ENCODE measurements at places on chromosomes 7 and 10.

- no peak for DNase-seq
Measured at GRCh38 chr7:129118182-129118581, 26.3 kb upstream of the TSPAN33 start.

DNA sequence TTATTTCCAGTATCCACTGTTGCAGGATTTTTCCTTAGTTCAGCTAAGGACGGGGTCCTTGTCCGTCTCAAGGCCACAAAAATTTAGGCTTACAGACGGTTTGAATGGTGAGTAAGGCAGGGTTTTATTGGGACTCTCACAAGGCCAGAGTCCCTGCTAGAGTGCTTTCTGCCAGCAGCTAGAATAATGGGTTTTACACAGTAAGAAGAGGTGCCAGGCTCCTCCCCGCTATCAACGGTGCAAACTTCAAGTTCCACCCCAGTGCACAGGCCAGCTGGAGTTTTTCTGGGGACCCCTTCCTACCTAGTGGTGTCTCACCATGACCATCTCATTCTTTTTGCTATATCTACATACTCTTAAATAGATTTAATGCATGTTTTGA is 198.5 kb upstream of the KCTD7 start:
- no peak for DNase-seq

DNA sequence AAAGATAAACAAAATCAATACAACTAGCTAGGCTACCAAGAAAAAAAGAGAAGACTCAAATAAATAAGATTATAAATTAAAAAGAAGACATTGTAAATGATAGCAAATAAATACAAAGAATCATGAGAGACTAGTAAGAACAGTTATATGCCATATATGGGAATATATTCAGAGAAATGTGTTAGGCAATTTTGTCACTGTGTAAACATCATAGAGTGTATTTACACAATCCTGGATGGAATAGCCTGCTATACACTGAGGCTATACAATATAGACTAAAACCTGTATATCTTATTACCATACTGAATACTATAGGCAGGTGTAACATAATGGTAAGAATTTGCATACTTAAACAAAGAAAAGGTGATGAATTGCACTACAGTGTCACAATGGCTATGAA is 717.4 kb downstream of the PARD3 start:
- no peak for DNase-seq

DNA sequence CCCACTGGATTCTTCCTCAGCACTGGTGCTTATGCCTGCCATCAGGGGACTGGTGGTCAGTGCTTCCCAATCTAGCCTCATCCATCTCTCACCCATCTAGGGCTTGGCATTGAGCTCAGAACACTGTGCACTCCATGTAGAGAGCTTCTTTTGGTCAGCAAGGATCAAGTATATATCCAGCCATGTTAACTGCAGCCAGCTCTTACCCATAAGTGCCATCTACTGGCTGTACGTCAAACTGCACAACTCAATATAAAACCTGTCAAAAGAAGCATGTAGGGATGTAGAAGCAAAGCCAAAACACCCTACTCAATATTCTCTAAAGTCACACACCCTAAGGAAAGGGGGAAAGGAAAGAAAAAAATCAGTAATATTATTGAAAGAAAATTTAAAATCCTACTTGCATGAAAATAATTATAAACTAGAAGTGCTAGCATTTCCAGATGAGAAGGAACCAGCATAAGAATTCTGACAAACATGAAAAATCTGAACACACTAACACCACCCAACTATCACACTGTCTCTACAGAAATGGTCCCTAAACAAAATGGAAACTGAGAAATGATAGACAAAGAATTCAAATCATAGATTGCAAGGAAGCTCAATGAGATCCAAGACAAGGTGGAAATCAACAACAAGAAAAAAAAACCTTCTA is 531.1 kb upstream of the STEAP1 start:
- DNase-seq: no peak

GRCh38 chr10:115801457-115801856 is 471.5 kb downstream of the GFRA1 start:
- no peak for DNase-seq

- no peak for DNase-seq
Measured at GRCh38 chr7:100532165-100533022, 6.6 kb upstream of the AGFG2 start.

DNA sequence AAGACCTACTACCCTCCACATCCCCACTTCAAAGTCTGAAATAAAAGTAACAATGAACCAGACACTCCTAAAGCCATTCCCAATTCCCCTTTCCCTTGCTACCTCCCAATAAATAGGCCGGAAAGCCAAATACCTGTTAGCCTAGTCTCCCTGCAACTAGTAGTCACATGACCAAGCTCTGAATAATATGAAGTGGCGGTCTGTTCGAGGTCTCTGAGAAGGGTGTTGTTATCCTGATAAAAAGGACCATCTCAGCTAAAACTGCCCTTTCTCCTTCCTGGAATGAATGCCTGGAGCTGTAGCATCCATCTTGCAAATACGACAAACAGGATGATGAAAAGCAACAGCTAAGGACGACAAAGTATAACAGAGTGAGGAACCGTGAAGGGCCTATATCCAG is 6.0 kb downstream of the KIF5B start:
- no peak for DNase-seq

GRCh38 chr10:69363666-69364065 is 53.1 kb downstream of the TACR2 start:
- DNase-seq: no peak

DNA sequence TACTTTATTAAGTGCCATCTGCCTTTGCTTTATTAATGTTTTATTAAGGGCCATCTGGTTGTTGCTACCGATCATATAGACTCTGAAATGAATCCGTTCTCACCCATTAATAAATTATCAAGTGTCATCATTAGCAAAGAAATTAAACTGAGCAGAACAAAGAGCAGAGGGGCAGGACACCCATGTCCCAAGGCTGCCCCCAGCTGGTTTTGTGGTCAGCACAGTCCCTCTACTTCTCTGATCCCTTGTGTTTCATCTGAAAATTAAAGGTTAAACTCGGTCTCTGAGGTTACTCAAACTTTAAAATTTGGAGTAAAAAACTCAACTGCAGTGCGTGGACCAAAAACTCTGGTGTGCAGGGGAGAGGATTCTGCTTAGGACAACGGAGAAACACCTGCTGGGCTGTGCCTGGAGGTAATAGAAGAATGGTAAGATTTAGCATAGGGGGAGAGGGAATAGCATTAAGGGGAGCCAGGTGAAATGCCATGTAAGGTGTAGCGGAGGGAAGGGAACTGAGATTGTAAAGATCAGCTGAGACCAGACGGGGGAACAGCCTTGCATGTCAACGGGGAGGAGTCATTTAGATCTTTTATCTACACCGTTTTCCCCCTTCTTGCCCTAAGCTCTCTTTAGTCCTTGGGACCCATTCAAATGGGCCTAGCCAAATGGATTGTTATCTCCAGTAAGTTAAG is 10.8 kb upstream of the GSDME start:
- DNase-seq: no peak

DNA sequence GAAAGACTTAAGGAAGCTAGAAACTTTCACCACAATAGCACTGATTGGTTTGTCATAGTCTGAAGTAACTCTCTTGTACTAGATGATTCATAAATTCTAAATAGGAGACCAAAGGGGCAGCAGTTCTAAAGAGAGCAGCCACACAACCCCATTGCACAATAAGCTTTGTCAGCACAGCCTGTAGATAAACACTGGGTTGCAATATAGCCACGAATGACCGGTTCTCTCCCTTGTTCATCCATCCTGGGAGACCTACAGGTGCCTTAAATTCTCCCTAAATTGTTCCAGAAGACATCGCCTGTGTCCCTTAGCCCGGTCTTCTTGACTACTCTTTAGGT is 167.0 kb downstream of the SNX13 start:
- no peak for DNase-seq

DNA sequence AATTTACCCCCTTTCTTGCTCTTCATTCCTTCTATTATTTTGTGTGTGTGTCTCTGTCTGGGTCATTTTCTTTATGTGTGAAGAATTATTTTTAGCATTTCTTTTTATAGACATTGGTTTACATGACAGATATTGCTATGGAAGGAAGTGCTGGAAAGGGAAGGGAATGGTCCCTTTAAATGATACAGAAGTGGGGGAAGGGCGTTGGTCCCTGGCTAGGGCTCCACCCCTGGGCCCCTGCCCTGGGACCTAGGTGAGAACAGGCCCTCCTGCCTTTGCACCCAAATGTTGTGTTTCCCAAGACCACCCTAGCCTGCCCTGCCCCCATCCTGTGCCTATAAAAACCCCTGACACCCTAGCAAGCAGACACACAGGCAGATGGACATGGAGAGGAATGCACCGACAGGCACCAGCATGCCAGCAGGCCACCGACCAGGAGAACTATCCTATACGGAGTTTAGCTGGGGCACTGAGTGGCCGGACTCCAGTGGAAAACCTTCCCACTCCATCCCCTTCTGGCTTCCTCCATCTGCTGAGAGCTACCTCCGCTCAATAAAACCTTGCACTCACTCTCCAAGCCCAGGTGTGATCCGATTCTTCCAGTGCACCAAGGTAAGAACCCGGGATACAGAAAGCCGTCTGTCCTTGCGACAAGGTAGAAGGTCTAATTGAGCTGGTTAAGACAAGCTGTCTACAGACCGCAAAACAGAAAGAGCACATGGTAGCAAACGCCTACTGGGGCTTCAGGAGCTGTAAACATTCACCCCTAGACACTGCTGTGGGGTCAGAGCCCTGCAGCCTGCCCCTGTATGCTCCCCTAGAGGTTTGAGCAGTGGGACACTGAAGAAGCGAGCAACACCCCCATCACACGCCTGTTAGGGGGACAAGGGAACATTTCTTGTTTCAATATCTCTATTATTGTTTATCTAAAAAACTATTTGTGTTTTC is 515.7 kb downstream of the SORCS1 start:
- DNase-seq: no peak

DNA sequence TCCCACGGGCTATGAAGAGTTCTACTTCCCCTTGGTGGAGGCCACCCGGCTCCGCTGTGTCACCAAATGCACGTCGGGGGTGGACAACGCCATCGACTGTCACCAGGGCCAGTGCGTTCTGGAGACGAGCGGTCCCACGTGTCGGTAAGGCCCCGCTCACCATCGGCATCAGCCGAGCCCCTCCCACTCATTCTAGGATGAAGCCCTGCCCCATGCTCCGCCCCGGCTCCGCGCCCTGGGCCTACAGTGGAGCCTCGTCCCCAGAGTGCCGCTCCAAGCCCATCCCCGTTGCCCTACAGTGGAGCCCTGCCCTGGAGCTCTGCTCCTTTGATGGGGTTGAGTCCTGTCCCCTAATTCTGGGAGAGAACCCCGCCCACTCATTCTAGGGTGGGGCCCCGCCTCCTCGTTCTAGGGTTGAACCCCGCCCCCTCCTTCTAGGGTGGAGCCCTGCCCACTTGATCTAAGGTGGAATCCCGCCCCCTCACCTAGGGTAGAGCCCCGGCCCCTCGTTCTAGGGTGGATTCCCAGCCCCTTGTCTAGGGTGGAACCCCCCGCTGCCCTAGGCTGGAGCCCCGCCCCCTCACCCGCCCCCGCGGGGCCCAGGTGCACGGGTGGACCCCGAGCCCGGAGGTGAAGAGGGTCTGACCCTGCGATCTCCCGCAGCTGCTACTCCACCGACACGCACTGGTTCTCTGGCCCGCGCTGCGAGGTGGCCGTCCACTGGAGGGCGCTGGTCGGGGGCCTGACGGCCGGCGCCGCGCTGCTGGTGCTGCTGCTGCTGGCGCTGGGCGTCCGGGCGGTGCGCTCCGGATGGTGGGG is 3.4 kb upstream of the MUC12 start:
- DNase-seq: peak; percentile 73

DNA sequence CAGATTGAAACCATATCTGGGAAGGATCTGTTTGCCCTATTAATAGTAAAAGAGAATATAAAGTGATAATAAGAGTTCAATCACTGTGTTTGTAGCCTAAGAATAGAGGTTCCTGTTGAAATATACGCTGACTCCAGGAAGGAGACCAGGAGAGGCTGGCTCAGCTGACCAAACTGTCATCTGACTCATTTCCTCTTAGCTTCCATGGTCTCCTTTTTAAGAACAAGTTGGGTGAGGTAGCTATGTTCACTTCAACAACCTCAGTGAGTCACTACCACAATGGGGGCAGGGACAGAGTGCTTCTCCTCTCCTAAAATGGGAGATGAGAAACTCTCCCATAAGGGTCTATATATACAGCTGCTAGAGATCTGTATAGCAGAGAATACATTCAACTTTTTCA is 543.3 kb downstream of the CALN1 start:
- no peak for DNase-seq

DNA sequence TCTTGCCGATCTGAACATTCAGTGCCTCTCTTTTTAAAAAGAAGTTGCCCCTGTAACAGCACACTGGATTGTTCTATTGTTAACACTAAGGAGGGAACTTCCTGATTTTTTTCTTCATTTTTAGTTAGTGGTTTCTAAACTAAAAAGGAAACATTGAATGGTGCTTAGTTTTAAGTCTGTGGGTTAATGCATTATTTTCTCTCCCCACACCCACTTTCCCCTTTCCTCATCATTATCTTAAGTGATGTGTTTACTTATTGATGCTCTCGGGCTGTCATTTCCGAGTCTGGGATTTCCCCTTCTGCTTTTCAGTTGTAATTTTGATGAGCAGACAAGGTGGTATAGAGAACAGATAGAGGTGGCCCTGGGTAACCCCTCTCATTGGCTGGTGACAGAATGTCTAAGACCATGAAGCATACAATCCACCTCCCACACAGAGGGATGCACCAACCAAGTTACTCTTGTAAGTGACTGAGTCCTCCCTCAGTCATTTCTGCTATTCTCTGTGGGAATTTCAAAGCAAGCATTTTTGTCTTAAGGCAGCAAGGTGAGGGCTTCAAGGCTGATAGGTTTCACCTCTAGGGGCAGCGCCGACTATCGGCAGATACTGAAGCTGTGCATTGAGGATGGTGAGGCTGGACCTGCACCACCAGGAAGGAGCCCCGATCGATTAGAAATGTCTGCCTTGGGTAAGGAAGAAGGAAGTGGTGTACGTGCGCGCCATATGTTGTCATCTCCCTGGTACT is 49.5 kb downstream of the CHN2 start:
- peak; percentile 20 for DNase-seq

DNA sequence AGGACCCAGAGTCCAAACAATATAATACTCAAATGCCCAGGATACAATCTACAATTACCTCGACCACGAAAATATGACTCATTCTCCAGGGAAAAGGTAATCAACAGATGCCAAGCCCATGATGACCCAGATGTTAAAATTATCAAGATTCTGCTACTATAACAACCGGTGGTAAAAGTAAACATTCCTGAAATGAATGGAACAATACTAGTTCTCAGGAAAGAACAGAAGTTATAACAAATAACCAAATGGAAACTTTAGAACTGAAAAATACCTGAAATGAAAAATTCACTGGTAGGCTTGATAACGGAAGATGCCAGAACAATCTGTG is 34.1 kb upstream of the GUSB start:
- DNase-seq: no peak

DNA sequence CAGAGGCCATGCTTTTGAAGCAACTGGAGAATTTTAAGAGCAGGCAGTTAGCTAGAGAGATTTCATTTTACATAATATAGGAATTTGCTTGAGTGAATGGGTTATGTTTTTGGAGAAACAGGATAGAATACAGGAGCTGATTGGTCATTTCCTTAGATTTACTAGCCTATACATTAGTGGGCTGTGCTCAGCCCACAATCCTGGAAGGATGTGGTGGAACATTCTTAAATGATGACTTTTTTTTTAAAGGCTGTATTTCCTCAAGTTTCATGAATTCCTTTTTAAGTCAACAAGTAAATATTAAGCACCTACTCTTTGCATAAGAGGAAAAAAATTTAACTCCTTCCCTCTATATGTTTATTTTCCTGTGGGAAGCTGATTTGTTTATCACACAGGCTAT is 314.4 kb upstream of the BMPER start:
- DNase-seq: no peak

GRCh38 chr7:37212051-37212450 is 236.6 kb downstream of the ELMO1 start:
- DNase-seq: no peak

GRCh38 chr7:148084138-148084537 is 506.4 kb upstream of the C7orf33 start:
- no peak for DNase-seq

All from stimulated activated CD4-positive, alpha-beta T cell treated with anti-CD3 and anti-CD28 coated beads, Interleukin-4, amount 100 ng/mL, for 4 hours (primary cell).